ENCODE measurements at places on chromosomes 16 and 17.

DNA sequence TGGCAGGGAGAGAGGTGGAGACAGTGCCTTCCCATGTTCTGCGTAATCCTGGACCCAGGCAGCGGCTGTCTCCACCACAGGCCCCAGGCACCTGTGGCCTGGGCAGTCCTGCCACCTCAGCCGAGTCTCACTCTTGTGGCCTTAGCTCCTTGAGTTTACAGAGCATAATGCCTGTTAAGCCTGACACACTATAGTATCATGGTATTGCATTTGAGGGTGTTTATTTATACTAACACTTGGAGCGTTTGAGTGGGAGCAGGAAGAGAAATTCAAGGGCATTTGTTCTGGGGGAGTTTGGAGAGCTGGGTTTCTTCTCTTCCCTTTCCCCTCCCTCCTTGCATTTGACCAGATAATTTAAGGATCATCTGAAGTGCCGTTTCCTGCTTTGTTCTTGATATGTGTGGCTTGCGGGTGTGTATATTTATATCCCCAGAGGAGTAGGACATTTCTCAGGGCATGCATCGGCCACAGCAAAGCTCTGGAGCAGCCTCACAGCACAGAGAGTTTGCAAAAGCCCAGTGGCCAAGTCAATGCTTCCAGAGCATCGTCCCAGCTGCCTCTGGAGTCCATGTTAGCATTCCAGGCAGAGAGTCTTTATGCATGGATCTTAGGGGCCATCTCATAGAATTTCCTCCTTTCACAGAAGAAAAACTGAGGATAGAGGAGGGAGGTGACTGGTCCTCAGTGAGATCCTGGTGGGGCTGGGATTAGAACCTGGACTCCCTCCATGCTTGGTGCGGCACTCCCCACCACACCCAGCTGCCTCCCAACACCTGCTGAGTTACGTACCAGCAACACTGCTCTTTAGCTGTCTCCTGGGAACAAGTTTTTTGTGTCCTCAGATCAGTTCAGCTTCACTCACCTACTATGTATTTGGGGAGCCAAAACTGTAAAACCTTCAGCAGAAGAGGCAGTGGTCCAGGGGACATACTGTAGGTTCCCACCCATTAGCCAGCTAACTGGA lies 222.8 kb downstream of the CCDC182 start:
- no peak for DNase-seq

DNA sequence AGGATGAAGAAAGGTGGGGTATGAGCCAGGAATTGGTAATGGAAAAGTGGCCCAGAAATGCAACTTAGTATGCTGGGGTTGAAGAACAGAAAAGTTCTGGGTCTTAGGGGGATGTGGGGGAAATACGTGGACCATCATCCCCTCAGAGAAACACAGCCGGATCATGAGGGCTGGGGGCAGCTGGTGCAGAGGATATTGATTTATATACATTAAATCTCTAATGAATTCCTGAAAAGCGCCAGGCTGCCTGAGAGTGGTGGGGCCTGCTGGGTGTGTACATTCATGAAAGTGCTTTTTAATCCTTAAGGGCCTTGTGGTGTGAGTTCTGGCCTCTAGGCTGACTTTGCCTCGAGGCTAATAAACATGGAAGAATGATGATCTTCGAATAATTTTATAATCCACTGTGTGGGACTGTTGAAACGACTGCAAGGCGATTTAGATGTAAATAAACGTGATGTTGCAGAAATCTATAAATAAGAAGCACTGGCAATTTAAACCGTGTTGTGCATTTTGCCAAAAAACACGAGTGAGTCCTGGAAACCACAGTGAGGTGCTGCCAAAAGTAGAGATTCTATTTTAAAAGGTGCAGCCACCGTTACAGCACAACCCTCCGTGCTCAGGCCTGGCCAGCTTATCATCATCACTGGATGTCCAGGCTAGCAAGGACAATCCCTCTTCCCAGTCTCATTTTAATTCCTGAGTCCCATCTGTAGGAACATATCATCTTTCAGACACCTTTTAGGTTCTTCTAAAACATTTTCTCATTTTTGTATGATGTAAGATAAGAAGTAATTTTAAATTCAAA lies 32.1 kb downstream of the PRKAR1A start:
- DNase-seq: no peak

- no peak for DNase-seq
Observed at GRCh38 chr16:50901062-50901461, 159.2 kb downstream of the CYLD start.

DNA sequence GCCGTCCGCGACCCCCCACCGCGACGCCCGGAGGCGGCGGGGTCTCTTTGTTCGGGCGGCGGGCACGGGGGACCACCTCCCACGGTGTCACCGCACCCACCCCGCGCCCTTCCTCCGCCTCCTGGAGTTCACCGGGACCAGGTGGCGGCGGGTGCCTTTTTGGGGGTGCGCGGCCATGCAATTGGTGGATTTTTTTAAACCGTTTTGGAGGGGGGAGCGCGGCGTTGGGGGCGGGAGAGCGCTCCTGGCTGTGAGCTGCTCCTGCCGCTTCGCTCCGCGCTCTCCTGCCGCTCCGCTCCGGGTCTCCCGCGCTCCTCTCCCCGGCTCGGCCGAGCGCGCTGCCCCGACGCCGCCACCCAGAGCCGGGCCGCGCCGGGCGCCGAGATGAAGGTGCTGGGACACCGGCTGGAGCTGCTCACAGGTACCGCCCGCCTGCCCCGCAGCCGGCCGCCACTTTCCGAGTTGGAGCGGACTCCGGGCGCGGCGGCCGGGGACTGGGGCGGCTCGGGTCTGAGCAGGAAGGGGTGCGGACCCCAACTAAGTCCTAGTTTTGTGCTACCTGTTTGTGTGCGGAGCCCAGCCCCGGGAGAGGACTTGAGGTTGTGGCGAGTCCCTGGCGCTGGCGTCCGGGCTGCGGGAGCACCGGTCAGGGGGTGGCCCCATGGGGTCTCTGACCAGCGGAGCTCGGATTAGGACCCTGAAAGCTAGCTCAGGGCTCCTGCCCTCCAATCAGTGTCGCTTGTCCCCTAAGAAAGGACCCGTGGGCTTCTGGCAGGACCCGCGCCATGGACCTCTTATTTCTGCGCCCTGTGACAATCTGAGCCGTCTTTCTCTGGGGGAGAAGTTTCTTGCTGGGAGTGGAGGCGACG lies 35.7 kb upstream of the NDRG4 start:
- peak; percentile 53 for DNase-seq

- DNase-seq: peak; percentile 69
Observed at GRCh38 chr16:19389246-19389645, 28.4 kb upstream of the TMC5 start.

Data from Calu3 (cell line).